GM12878 (cell line): ENCODE measurements at places on chromosomes 3 and 15. TPM values are rescaled to one million over a fixed set of nuclear protein-coding genes. Genes with fewer than 3 reads are reported as not detected.

The SCN11A gene
- not detected in 2 replicates for polyA plus RNA-seq

The NOX5 gene
- polyA plus RNA-seq, result not detected in 2 replicates

The CHRFAM7A gene
- not detected in 2 replicates for polyA plus RNA-seq

The WNT5A gene
- 0.09 and 0.20 TPM in 2 replicates for polyA plus RNA-seq

The CCDC39 gene
- 0.29 and 0.49 TPM in 2 replicates for polyA plus RNA-seq

The SIDT1 gene
- polyA plus RNA-seq, result 18.6 and 23.8 TPM in 2 replicates

The LRRC34 gene
- 3.2 and 3.4 TPM in 2 replicates for polyA plus RNA-seq

The TMCO5A gene
- polyA plus RNA-seq, result not detected in 2 replicates

The FETUB gene
- not detected in 2 replicates for polyA plus RNA-seq

The PFN2 gene
- 8.9 and 10.0 TPM in 2 replicates for polyA plus RNA-seq

The AVEN gene
- 1.4 and 3.0 TPM in 2 replicates for polyA plus RNA-seq

The PRR20G gene
- polyA plus RNA-seq, result not detected in 2 replicates

The UPK1B gene
- polyA plus RNA-seq, result not detected in 2 replicates

The OIP5 gene
- polyA plus RNA-seq, result 61.4 and 65.6 TPM in 2 replicates

The GOLGA6A gene
- polyA plus RNA-seq, result not detected in 2 replicates

The SERINC4 gene
- polyA plus RNA-seq, result not detected in 2 replicates
